GM12891 (cell line): ENCODE measurements at places on chromosomes 7 and 10.

DNA sequence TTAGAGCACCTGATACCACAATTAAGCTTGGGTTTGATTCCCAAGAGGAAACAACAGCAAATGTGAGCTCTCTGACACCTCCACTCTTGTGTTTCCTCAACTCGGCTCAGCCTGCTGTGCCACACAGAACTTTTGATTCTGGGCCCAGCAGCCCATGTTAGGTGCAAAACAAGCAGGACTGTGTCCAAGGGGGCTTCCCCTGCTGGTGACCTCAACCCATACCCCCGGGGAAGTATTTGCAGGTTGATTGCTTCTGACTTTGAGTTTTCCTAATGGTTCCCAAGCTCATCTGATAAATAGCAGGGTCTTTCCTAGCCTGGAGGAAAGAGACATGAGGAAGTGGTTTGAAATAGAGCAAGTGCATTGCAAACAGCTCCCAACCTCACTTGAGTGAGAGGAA is 43.5 kb upstream of the ADAM12 start:
- DNase-seq, result no peak

GRCh38 chr7:135665042-135665441 is 2.7 kb downstream of the STMP1 start:
- DNase-seq, result no peak

GRCh38 chr7:12686891-12687717 is at the start of gene ARL4A:
ARL4A (plus strand) TSS chr7:12687633; CDS start chr7:12688255, 622 bp downstream.
- peak; percentile 45 for DNase-seq

DNA sequence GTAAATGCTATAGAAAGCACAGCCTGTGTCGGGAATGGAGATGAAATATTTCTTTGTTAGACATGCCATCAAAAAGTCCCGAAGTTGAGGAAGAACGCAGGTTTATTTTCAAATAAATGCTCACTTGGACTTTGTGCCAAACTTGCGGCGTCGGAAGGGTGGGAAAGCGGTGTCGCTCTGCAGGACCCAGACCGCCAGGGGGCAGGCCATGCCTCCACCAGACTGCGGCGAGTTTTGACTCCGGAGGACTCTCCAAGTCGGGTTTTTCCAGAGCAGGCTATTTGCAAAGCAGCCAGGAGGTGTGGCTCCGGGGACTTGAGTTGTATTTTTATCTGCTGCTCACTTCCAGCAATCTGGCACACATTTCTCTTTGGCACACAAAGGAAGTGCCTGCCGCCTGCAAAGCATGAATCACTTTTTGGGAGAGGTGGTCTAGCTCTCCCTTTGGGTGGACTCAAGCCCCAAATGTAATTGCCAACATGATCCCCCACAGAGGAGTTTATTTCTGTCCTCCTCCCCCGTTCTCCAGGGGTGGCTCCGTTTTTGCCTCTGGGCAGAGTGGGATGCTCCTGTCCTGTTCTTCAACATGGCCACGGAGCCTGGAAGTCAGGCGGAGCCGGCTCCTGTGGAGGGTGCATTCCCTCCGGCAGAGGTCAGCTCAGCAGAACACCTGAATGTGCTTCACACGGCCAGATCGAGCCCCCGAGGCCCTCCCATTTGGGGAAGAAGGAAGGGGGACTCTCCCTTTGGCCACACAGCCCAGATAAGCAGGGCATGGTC is 82.3 kb upstream of the GPR26 start:
- peak; percentile 49 for DNase-seq

GRCh38 chr10:30529373-30529998 is 95.5 kb downstream of the MAP3K8 start:
- peak; percentile 27 for DNase-seq

GRCh38 chr10:87913156-87913921 is 49.9 kb downstream of the PTEN start:
- no peak for DNase-seq

- DNase-seq, result no peak
Observed at GRCh38 chr10:36263871-36264270, 621.8 kb upstream of the FZD8 start.

GRCh38 chr7:70573071-70573661 is 558.8 kb upstream of the GALNT17 start:
- no peak for DNase-seq

DNA sequence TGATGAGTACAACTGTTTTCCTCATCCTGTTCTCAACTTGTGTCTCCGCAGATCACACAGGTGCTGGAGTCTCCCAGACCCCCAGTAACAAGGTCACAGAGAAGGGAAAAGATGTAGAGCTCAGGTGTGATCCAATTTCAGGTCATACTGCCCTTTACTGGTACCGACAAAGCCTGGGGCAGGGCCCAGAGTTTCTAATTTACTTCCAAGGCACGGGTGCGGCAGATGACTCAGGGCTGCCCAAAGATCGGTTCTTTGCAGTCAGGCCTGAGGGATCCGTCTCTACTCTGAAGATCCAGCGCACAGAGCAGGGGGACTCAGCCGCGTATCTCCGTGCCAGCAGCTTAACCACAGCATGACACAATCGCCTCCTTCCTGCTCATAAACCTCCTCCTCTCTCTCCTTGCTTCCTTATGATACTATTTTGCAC is 126.7 kb upstream of the PRSS58 start:
- DNase-seq, result no peak

GRCh38 chr10:121797490-121797889 is 130.3 kb downstream of the ATE1 start:
- DNase-seq, result no peak

- DNase-seq, result no peak
Observed at GRCh38 chr10:85961073-85961472, 405.5 kb downstream of the GRID1 start.

DNA sequence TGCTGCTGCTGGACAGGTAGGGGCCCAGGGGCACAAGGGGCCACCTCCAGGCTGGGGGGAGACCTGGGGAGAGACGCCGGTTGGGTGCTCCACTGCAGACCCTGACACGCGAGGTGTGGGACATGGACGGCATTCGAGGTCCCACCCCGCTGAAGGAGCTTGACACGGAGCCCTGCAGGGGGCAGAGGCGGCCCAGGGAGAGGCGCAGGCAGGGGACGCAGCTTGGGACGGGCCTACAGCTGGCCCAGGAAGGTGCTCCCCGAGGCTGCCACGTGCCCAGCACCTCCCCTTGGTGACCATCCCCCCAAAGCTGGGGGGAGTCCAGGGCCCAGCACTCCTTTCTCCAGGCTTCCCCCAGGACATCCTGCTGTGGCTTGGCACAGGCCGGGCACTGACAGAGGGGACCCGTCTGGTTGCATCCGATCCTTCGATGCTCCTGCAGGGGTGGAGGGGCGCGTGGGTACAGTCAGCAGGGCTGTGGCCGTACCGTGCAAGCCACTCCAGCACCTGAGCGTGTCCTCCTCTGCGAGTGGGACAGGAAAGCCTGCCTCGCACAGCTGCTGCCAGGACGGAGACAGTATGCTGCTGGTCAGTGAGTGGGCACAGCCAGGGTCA is 174.4 kb downstream of the ELFN1 start:
- DNase-seq, result no peak

GRCh38 chr7:65295409-65295808 is 78.2 kb upstream of the ZNF92 start:
- no peak for DNase-seq

- no peak for DNase-seq
Observed at GRCh38 chr7:19957664-19958063, 184.2 kb upstream of the TMEM196 start.

DNA sequence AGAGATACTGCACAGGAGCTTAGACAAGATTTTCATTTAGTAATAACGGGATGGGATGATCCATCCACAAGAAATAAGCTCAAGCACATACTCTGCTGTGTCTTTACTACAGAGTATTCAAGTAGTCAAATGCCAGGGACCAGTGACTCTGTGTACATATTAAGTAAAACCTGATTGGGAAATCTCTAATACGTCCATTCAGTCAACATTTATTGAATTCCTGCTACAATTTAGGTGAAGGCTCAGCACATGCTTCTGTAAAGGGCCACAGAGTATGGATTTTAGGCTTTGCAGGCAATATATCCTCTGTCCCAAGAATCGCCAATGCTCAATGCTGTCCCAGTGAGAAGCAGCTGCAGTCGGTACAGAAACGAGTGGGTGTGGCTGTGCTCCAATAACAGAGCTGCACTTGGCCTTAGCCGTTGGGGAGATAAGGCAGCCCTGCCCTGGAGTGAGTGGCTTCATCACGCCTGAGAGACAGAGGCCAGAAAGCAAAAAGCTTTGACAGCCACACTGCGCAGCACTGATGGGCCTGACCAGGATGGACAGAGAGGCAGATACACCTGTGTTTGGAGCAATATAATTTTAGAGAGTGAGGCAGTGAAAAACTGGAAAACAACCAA is 186.8 kb downstream of the PARD3 start:
- no peak for DNase-seq

DNA sequence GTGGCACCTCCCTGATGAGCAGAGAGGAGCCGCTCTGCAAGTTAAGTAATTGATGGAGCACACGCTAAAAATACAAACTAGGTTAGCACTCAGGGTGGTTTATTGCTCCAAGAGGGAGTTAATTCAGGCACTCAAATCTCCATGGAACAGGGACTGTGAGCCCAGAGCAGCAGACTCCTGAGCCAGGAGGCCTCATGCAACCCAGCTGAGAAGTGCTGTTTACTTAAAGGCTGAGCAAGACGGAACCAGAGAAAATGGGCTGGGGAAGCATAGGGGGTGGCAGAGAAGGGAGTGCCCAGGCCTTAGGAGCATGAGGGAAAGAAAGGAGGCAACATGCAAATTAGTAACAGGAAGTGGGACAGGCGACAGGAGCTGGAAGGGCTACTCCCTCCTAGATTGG is 174.1 kb downstream of the KCNMA1 start:
- no peak for DNase-seq

GRCh38 chr7:37719077-37719476 is 35.5 kb downstream of the GPR141 start:
- DNase-seq, result no peak

GRCh38 chr10:103111918-103112877 is 80.9 kb downstream of the NT5C2 start:
- DNase-seq, result no peak

DNA sequence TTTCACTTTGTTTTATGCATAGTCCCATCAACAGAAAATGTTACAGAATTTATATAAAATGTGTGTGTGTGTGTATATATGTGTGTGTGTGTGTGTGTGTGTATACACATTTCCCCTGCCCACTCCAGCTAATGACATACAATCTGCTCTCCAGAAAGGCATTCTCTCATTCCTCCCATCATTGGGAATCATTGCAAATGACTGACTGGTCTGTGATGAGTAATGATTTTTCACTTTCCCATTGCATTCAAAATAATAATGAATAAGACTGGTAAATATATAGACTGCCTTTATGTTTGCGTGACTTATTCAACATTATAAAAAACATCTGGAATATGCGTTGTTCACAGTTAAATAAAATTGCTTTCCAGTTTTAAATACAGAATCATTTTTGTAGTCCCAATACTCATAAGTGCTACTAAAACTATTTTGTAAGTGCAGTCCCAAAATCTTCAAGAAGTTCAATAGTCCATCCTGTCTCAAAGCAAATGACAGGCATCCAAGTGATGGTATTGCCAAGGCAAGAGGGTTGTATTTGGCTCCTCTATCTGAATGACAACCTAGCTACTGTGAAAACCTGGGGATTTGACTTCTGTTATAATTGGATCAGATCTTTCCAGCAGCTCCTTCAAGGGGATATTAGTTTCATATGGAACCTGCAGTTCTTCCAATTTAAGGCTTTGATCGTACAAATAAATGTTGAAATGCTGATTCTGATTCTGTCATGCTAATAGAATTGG is 150.9 kb downstream of the POLR1F start:
- DNase-seq, result no peak
